ENCODE measurements at places on chromosomes 7 and 10. TPM values are rescaled to one million over a fixed set of nuclear protein-coding genes. Genes with fewer than 3 reads are reported as not detected.

DNA sequence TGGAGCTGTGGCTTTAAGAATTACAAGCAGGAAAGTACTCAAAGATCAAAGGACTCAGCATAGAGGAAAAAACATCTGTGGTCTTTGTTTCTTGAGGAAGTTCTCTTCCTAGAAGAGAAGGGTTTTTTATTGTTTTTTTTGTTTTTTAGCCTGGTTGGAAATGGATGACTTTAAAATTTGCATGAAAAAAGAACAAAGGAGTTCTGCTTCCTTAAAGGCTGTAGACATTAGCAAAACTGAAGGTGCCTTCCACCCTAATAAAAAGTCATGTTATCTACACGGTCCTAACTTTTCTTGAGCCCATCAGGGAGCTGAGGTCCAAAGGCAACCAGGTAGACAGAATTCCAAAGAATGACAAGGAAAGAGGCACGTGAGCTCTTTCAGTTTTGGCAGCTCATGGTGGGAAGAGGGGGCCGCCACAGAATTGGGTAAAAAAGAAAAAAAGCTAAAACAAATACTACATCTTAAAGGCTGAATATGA, 356.6 kb downstream of the SH2D4B start:
- DNase-seq, result no peak

DNA sequence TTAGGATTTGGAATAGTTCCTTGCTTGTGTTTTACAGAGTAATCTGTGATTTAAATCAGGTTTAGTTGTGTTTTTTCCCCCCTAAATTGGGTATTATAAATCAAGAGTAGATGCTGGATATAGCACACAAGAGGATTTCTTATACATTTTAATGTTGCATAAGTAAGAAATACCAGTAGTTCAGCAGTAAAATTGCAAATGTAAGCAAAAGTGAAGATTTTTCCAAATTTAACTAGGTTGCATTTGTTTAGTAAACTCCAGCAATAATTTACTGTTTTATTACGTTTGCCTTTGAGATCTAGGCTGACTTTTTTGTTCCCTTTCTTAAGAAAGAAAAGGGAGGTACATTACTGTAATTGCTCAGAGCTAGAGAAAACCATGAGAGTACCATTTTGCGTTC, 207.3 kb downstream of the LRMDA start:
- DNase-seq, result no peak

- no peak for DNase-seq
Measured at GRCh38 chr10:78116361-78116760, 82.7 kb downstream of the RPS24 start.

DNA sequence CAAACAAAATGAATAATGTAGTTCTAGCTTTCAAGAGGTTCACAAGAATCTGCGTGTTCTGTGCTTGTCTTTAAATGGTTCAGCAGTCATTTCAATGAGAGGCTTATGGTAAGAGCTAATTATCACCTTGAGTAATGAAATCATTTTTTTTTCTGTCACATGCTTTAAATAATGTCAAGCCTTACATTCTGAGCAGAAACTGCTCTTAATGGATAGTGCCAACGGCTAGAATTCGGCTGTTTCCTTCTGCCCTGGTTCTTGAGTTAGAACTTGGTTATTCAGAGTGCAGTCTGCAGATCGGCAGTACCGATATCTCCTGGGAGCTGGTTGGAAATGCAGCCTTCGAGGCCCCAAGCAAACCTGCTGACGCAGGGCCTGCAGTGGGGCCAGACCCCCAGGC, 316.2 kb downstream of the CAMK1D start:
- no peak for DNase-seq

- DNase-seq, result no peak
Measured at GRCh38 chr10:44965651-44966097, 6.1 kb downstream of the RASSF4 start.

DNA sequence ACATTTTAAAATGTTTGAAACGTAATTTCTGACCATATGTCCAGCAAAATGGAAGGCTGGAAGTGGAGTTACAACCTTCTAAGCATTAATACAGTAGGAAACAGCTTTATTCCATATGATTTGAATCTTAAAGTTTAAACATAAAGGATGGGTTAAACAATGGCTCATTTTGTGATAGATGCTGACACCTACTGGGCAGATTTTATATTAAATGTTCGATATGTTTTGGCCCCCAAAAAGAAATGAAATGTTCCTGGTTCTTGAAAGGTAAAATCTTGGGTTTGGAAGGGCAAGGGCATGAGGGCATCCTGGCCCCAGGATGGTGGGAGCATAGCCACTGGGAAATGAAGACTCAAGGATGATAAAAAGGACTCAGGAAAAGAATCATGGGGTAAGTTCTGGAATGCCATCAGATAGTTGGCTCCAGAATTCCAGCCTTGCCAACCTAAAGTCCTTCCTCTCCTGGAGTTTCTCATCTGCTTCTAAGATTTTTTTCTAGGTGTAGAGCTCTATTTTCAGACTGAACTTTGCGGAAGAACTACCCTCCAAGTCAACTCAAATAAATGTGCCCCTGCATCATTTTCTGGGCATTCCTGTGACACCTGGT, 34.6 kb upstream of the SLC35G1 start:
- peak; percentile 13 for DNase-seq

DNA sequence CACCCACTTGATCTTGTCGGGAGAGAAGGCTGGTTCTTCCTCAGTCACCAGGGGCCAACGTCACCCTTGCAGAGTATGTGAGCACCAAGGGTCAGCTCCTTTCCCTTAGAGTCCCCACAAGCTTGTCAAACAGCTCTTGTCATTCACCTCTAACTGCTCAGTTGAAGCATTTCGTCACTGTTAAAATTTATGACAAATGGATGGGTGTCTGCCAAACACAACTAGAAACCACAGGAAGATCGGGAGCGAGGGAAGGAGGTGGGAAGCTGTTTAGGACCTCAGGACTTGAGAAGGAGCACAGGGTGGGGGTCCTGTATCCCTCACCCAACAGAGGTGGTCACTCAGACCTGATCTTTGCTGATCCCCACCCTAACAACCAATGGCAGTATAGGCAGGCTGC, 373.3 kb upstream of the IGFBP3 start:
- no peak for DNase-seq

GRCh38 chr7:46291050-46291438, 370.0 kb upstream of the IGFBP3 start:
- no peak for DNase-seq

- peak; percentile 86 for DNase-seq
Measured at GRCh38 chr10:28872587-28873165, 195.4 kb downstream of the BAMBI start.

DNA sequence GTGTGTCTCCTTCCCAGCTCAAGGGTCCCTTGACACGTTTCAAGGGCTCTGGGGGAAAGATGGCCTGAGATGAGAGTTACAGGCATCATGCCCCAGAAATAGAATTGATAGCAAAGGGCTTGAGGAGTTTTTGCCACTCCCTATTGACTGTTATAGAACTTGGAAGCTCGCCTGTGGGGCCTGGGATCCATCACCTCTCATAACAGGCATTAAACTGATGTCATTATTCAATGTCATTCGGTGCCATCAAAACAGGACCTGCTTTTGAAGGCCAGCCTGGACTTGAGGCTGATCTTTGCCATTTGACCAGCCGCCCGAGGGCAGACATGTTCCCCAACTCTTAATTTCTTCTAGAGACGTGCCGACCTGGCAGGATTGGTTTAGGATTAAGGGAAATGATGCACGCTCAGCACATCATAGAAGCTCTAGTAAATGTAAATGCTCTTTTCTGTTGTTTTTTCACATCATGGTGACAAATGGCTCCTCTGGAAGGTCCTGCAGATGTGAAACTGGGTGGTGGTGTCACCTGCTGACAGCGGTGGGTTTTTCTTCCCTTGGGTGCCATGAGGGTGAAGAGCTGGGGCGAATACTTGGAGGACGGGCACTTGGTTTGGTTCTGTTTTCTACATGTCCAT, 16.7 kb upstream of the KLF6 start:
- DNase-seq, result no peak

DNA sequence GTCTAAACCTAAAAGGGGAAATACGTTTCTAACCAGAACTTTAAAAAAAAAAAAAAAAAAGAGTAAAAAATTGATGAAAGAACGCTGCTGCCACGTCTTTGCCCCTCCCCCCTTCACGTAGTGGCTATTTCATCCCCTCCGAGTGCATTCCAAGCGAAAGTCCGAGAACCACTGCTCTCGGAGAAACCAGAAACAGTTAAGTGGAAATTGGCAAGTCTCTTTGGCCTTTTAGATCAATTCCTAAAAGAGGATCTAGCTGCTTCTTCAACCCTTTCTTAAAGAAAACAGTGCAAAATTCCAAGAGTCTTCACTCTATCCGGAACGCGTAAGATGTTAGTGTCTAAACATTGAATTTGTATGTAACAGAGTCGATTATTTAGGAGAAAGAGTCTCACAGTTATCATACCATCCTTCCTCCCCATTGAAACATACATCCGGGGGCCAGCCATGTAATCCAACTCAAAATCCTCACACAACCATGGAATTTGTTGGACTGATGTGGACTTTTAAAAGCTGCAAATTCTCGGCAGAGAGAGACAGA, 1.1 kb downstream of the P4HA1 start:
- DNase-seq, result peak; percentile 88

DNA sequence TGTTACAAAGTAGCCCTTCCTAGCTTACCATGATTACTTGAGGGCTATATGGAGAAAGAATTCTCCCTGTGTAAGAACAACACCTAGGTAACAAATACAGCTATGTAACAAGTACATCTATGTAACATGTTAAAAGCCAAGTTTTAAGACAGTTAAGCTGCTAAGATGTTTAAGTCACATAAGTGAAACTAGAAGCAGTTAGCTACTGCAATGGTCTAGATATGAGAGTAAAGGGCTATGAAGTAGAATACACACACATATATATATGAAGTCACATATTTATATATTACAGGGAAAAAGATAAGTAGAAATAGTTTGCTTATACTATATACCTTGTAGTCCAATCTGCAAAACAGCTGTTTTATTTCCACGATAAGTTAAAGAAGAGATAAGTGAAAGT, 14.4 kb downstream of the POT1 start:
- DNase-seq, result no peak

GRCh38 chr10:122402548-122403131, 28.1 kb downstream of the PLEKHA1 start:
- no peak for DNase-seq

- DNase-seq, result peak; percentile 97
Measured at GRCh38 chr10:89391907-89392756, at the start of gene IFIT1. IFIT1 (plus strand) TSS chr10:89392623; CDS start chr10:89392713, 90 bp downstream.

GRCh38 chr7:155869784-155870076, 57.5 kb upstream of the SHH start:
- no peak for DNase-seq

DNA sequence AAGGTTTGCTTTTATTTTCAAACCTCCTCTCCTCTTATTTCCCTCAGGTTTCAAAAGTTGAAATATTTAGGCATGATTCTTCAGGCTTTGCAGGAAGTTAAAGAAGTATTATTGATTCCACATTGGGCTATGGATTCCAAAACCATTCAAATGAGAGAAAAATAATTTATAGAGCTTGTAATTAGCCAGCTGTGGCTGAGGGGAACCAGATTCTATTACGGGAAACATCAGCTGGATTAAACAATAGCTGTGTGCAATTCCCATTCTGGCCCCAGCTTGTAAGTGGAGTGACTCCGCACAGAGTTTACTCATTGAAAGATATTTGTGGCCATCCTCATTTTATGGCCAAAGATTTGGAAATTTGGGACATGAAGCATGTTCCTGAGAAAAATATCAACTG, 77.0 kb upstream of the PHYHIPL start:
- DNase-seq, result no peak

- peak; percentile 64 for DNase-seq
Measured at GRCh38 chr7:80794631-80795573, 123.9 kb downstream of the SEMA3C start.

The CHCHD2 gene
- total RNA-seq, result 200 TPM

The WDFY4 gene
- not detected for total RNA-seq

The SPDYE1 gene
- total RNA-seq, result not detected

The CPXM2 gene
- not detected for total RNA-seq

The SORBS1 gene
- total RNA-seq, result 8.2 TPM

The MYL10 gene
- total RNA-seq, result not detected
